Large intestine (tissue), 12 donors: ENCODE measurements at places on chromosomes 7 and 10.

DNA sequence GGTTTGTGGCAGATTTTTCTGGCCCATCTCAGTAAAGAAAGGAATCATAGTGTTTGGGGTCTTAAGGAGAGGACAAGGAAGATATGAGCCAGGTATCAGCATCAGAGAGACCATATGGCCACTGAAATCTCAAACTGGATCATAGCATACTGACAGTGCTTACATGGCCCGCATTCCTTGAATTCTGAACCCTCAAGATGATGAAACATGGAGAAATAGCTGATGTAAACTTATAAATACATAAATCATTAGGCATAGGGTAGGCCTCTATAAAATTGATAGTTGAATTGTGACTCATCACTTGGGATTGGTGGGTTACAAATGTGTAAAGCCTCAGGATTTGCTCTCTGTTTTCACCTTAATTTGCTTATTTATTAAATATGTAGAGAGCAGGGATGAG, 688.5 kb downstream of the CNTNAP2 start:
- DNase-seq = no peak

DNA sequence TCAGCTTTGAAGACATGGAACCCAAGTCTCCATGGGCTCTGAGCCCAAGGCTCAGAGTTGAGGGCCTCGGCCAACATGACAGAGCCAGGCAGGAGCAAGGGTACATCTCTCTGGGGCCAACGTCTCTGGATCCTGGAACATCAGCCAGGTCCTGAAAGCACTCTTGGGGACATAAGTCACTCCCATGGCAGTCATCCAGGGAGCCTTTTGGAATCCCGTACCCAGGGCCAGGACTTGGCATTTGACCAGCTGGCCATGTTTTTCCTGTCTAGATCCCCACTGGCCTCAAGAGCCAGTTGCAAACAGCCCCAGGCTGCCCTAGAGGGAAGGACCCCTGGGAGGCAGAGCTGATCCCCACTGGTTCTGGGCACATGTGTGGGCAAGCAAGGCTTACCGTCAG, 4.3 kb upstream of the CXCL12 start:
- DNase-seq = no peak

DNA sequence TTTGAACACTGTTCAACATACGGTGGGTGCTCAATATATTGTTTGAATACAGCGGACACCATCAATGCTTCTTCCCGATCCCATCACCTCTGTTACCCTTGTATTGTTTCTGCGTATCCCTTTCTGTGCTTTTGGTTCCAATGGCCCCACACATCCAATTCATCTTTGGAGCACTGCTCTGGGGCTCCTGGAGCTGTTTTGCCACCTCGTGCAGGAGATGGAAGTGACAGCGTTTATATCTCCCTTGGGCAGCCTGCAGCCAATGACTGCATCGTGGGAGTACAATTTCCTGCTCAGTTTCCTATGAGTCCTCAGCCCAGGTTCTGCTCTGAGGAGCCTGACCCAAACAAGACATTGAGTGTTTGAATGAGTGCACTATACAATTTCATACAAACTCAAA, 50.2 kb upstream of the PIK3CG start:
- no peak for DNase-seq

GRCh38 chr10:734481-734880, 45.0 kb upstream of the DIP2C start:
- DNase-seq = no peak

- no peak for DNase-seq
Measured at GRCh38 chr10:128180843-128181242, 54.6 kb upstream of the MKI67 start.

GRCh38 chr10:77182803-77183202, 454.8 kb downstream of the KCNMA1 start:
- no peak for DNase-seq

DNA sequence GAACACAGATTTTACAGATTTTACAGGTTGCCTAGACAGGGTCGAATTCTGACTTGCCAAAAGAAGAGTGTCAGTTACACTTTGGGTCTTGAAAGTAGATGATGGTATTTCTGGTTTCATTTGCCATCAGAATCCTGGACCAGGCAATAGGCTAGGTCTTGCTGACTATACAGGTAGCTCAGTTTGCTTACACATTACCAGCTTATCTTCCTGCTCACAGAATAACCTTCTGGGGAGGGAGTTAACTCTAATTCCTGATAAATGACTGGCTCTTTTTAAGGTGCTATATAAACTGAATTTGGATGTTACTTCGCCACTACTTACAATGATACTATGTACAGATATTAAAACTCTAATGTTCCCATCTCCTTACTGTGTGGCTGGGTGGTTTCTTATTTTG, 39.8 kb downstream of the GBF1 start:
- DNase-seq = no peak

DNA sequence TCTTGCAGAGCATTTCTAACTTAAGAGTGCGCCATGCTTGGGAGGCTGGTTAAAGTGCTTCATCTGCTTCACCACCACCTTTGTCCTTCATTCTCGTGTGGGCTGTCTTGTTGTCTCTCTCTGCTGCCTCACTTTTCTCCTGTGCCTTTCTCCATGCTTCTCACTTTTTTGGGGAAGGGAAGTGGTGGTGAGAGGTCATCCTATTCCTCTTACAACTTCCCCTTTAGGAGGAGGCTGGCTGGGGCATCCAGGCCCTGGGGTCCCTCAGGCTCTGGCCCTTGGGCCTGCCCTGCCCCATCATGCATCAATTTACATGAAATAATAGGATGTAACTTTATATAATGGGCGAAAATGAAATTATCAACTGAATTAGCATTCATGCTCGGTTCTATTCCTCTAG, 39.9 kb upstream of the PIP4K2A start:
- no peak for DNase-seq

DNA sequence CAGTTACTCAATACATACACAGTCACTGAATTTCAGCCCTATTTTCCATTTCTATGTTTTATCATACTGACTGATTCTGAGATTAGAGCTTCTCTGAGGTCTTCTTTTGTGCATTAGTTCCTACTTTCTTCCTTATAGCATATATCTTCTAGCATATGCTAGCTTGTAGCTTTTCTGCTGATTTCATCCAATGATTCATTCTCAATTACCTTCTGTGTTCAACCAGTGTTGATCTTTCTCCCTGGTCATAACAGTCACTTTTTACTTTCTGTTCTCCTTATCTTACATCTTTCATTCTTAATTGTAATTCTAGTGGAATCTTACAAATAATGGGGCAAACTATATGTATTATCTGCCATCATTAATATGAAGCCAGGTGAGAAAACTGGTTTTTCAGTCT, 159.5 kb upstream of the HGF start:
- no peak for DNase-seq

- DNase-seq = no peak
Measured at GRCh38 chr7:121336579-121336978, 7.8 kb downstream of the WNT16 start.

DNA sequence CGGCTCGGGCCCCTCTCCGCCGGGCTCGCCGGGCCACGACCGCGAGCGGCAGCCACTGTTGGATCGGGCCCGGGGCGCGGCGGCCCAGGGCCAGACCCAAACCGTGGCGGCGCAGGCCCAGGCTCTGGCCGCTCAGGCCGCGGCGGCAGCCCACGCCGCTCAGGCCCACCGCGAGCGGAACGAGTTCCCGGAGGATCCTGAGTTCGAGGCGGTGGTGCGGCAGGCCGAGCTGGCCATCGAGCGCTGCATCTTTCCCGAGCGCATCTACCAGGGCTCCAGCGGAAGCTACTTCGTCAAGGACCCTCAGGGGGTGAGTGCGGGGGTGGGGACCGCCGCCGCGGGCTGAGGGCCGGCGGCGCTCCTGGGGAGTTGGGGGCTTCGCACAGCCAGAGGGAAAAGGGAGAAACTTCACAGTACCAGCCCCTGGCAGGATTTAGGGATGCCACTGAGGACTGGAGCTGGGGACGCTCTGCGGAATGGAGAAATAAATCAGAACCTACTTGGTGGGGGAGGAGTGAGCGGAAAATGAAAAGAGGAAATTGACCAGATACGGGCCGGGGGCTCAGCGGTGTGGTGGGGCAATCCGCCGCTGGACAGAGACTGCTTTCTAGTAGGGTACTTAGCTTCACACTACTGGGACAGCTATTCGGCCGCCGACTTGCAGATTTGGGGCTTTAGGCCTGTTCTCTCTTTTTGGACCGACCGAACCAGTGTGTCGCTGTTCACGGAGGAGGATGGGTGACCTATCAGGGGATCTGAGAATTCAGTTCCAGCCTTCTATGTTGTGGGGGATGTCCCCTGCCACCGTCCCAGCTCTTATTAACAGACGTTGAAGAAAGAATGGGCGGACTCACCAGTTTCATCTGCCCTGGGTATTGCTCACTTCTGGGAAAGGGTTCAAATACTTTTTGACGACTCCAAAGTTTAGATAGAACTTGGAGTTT, 669 bp downstream of the PI4K2A start:
- DNase-seq = no peak

- DNase-seq = peak; percentile 27
Measured at GRCh38 chr10:99522470-99523250, 10.1 kb upstream of the NKX2-3 start.

DNA sequence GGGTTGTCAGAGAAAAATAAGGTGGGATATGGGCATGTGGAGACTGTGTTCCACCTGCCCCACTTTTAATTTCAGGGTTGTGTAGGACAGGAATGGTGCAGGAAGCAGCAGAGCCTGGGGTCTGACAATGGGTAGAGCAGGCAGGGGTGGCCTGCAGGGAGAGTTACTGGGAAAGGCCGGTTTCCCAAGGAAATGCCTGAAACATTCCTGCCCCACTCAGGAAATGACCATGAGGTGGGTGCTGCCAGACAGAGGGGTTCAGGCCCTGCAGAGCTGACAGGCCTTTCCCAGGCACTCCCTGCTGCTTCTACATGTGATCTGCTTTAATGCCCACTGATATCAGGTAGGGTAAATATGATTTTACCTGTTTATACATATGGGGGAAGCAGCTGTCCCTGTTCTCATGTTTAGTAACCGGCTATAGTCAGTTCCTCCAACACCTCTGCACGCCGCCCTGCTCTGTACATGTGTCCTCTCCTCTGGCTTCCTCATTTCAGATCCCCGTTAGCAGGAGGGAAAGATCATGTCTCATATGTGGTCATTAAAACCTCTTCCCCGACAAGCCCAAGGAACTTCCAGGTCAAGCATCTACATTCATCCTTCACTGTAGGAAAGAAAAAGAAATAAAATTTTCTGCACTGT, 118.6 kb upstream of the PRSS58 start:
- DNase-seq = no peak

- DNase-seq = no peak
Measured at GRCh38 chr7:27179030-27179429, 4.9 kb upstream of the HOXA10 start.

DNA sequence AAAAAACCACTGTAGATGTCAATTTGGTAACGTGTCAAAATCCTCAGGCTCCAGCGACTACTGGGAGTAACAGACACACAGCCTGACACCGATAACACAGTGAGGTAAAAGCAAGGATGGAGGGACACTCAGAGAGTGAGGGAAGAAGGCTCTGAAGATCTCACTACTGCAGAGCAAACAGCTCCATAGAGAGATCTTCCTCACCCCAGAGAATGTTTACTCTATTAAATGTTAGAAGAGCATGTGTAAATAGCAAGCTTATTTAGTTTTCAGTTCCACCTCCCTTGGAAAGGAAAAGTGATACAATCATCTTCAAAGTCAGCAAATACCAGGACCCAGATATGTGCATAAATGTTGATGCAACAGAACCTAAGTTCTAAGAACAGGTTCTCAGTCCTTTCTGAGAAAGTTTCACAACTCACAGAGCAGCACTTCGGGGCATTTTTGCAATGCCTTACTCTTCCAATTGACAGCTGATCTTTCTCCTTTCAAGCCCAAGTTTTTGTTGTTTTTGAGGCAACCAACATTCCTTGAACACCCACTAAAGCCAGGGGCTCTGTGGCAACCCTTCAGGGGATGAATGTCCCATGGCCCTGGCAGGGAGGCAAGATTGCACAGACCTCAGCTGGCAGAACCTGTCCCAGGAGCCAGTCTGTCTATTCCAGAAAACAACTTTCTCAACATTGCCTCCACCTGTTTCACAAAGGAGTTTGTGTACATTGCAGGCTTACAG, 177.4 kb downstream of the SFMBT2 start:
- no peak for DNase-seq

- DNase-seq = no peak
Measured at GRCh38 chr7:140055833-140056232, 6.9 kb downstream of the PARP12 start.

- DNase-seq = no peak
Measured at GRCh38 chr7:64602518-64602917, 39.6 kb upstream of the ZNF680 start.

DNA sequence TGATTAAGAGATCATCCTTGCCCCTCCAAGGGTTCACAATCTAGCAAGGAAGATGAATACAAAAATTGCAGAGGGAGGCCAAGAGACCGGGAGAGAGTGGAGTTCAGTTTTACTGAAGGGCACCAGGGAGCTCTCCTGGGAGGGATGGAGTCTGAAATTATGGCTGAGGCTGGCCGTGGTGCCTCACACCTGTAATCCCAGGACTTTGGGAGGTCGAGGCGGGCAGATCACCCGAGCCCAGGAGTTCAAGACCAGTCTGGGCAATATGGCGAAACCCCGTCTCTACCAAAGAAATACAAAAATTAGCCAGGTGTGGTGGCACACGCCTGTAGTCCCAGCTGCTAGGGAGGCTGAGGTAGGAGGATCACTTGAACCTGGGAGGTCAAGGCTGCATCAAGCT, 51.4 kb upstream of the MXI1 start:
- DNase-seq = no peak

- no peak for DNase-seq
Measured at GRCh38 chr10:96666741-96667140, 53.6 kb downstream of the PIK3AP1 start.

- DNase-seq = no peak
Measured at GRCh38 chr7:77348371-77348813, 67.8 kb downstream of the GSAP start.

DNA sequence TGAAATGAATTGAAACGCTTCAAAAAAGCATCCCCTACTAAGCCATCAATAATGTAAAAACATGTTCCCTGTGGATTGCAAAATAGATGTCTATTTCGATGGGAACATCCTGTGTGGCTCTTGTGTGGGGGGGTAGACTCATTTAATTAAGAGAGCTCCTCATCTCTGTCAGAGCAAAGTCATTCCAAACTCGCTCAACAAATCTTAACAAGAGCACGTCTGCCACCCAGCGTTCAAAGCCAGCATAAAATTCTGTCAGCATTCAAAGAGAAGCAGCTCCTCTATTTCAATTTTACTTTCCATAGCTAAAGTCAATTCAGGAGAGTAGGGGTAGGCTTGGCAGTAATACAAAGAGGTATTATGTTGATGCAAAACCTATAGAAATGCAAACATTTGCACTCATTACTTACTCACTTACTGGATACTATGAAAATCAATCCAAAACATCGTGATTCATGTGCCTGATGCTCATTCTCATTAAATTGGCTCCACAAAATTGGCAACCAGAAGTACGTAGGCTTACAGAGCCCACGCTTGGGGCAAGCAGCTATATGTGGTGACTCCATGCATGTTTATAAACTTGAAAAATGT, 114.9 kb downstream of the IPMK start:
- DNase-seq = no peak

GRCh38 chr7:40674316-40674715, 539.5 kb downstream of the SUGCT start:
- DNase-seq = no peak
